Right lobe of liver (tissue), 6 donors: ENCODE measurements at places on chromosomes 5 and 9. TPM values are rescaled to one million over a fixed set of nuclear protein-coding genes. Genes with fewer than 3 reads are reported as not detected.

NPR3 gene
- 1.2 TPM for total RNA-seq

- H3K36me3 ChIP-seq, result no peaks in the 10 kb centered on the region
- no peaks in the 10 kb centered on the region for H3K27me3 ChIP-seq
- DNase-seq, result no peak
- H3K4me1 ChIP-seq, result no peaks in the 10 kb centered on the region
- H3K4me3 ChIP-seq, result no peak overlapping the region
- H3K27ac ChIP-seq, result no peak overlapping the region
Measured at GRCh38 chr5:139474890-139475791, 4.3 kb downstream of the SMIM33 start.

C5orf24 gene
- 19.0 TPM for total RNA-seq

DNA sequence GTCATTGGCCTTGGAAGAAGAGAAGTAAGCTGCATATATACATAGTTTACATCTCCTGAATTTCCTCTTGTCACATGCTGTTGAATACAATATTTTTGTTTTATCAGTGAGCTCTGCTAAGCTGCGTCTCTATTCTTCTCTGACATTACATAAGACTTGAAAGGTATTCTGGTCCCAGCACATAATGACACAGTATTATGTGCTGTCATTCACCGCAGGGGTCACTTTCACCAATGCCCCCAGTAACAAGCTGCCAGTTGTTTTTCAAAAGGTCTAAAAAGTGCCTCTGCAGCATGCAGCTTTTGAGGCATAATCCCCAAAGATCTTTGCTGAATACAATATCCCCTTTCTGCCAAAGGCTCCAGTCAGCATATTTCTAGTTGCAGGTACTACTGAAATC lies 349.0 kb upstream of the FAM174A start:
- no peak overlapping the region for H3K4me3 ChIP-seq
- H3K4me1 ChIP-seq, result no peaks in the 10 kb centered on the region
- H3K27ac ChIP-seq, result no peak overlapping the region
- H3K36me3 ChIP-seq, result no peaks in the 10 kb centered on the region
- no peak for DNase-seq

KIAA0825 gene
- 1.3 TPM for total RNA-seq

GRCh38 chr9:87603854-87604490 lies 106.3 kb downstream of the DAPK1 start:
- no peak overlapping the region for H3K4me3 ChIP-seq
- DNase-seq, result no peak
- no peak overlapping the region for H3K27ac ChIP-seq
- H3K36me3 ChIP-seq, result peaks cover 6% of the 10 kb centered on the region
- H3K4me1 ChIP-seq, result no peaks in the 10 kb centered on the region

TMEM252 gene
- total RNA-seq, result 0.22 TPM

OR4F3 gene
- total RNA-seq, result not detected

CBY3 gene
- total RNA-seq, result not detected

GRIA1 gene
- not detected for total RNA-seq

DNA sequence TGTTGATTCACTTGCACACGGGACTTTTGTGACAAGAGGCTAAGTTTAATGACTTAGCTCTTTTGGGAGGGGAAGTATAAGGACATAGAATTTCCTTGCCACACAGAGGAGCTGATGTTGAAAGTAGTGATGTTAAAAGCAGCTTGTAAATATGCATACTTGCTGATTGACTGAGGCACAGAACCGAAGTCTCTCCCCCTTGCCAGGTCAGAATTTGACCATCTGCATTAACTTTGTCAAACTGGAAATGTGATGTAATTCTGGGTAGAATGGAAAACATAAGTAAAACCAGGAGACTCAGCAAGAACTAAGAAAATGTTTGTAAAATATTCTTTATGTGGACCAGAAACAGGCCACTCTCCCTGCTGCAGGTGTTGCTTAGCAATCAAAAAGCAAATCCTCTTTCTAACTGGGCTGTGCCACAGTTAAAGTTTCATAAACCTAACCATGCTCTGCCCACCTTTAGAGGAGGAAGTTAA lies 284.2 kb downstream of the NR3C1 start:
- DNase-seq, result no peak
- no peaks in the 10 kb centered on the region for H3K36me3 ChIP-seq
- H3K27ac ChIP-seq, result no peak overlapping the region
- no peak overlapping the region for H3K4me3 ChIP-seq

GRCh38 chr9:101387871-101388506 lies 3.2 kb upstream of the BAAT start:
- no peak for DNase-seq
- H3K27me3 ChIP-seq, result no peaks in the 10 kb centered on the region
- H3K4me3 ChIP-seq, result no peak overlapping the region
- peaks cover 12% of the 10 kb centered on the region for H3K36me3 ChIP-seq
- H3K27ac ChIP-seq, result no peak overlapping the region

CEL gene
- not detected for total RNA-seq

DNA sequence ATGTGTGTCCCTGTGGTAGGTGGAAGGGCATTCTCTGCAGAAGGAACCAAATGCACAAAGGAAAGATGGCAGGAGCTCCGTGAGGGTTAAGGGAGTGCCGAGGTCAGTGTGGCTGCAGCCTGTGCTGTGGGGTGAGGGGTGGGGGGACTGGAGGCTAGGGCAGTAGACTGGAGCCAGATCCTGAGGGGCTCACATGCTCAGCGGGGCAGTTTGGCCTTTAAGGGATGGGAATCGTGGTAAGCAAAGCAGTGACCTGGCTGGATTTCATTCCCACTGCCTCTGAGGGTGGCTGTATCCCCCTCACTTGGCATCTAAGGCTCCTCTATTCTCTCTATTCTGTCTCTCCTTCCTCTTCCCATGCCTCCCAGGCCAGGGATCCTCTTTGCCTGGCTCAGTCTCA lies 15.6 kb downstream of the PITX1 start:
- no peaks in the 10 kb centered on the region for H3K4me1 ChIP-seq
- H3K27ac ChIP-seq, result no peak overlapping the region
- no peak for DNase-seq
- H3K27me3 ChIP-seq, result no peaks in the 10 kb centered on the region
- H3K4me3 ChIP-seq, result no peak overlapping the region
- no peaks in the 10 kb centered on the region for H3K36me3 ChIP-seq

DNA sequence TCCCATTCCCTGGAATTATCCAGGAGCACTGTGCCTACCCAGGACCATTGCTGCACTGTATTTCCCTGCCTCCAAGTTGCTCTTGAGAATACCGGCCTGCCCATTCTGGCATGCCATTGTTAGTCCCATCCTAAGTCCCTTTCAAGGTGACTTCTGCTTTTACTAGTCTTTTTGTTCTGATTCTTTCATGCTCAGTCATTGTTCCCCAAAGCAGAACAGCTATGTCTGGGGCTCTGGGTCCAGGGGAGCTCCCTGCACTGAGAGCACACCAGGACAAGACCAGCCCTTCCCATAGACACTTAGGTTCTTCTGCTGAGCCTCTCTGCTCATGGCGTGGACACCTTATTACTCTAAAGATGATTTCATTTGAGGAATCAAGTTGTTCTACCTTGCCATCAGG lies 388.9 kb upstream of the KLF4 start:
- no peak for DNase-seq
- no peaks in the 10 kb centered on the region for H3K4me1 ChIP-seq
- no peaks in the 10 kb centered on the region for H3K36me3 ChIP-seq

IL7R gene
- total RNA-seq, result 1.4 TPM

DNA sequence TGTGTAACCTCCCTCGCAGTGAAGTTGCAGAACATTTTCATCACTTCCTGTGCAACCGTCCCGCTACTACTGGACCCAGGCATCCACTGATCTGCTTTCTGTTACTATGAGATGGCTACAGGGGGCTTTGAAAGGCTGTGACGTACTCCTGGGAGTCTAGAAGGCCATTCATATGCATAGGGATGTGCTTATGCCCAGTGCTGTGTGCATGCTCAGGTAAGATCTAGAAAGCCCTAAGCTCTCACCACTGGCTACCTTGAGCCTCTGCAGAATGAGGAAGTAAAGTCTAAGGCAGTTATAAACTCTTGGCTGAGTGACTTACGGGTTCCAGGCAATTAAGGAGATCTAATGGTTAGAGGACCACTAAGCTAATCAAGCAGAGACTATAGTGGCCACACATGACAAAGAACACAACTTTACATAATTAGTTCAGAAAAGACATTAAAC lies 11.8 kb downstream of the HNRNPAB start:
- peaks cover 62% of the 10 kb centered on the region for H3K36me3 ChIP-seq
- no peak overlapping the region for H3K4me3 ChIP-seq
- H3K27ac ChIP-seq, result no peak overlapping the region
- H3K4me1 ChIP-seq, result no peaks in the 10 kb centered on the region
- no peak for DNase-seq

DNA sequence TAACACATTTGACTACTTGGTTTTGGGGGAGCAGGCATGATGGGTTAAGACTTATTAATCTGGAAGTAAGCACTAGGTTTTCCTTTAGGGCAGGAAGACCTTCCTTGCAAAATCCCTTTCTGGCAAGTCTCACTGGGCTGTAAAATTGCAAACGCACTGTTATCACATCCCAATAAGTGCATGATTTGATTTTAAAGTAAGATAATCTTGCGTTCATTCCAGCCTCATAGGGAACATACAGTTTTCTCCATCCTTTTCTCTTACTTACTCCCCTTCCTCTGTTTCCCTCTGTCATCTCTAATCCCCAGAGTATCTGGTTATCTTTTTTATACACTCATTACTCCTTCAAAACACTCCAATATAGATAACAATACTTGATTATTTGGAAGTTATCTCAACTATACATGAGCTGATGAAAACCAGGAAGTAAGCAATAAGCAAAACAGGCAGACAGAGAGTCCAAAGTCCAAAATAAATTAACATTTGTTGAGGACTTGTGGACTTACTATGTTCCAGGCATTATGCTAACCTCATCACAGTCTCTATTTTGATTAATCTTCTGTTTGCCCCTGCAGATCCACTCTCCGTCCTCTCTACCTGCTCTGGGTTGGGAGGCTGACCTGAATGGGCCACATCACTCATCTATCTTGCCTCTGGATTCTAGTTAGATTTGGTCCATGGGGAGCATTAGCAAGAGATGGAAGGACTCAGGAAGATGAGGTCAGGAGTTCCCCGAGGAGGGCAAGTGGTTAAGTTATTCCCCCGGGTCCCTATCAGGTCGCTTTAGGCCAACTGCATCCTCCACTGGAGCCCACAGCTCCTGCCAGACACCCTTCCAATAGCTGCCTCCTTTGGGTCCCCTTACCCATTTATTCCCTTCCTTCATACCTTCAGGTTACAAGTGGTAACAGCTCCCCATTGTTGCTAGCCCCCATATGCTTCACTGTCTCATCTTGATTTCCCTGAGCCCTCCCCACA lies 60.2 kb downstream of the SLC22A5 start:
- no peaks in the 10 kb centered on the region for H3K27me3 ChIP-seq
- no peak for DNase-seq
- H3K4me1 ChIP-seq, result no peaks in the 10 kb centered on the region
- no peak overlapping the region for H3K27ac ChIP-seq

ANKRD34B gene
- total RNA-seq, result not detected

ANKRD18B gene
- total RNA-seq, result not detected

GRCh38 chr5:78727786-78728761 lies 79.5 kb upstream of the LHFPL2 start:
- H3K4me1 ChIP-seq, result no peaks in the 10 kb centered on the region
- H3K27me3 ChIP-seq, result no peaks in the 10 kb centered on the region
- H3K36me3 ChIP-seq, result no peaks in the 10 kb centered on the region
- no peak overlapping the region for H3K27ac ChIP-seq
- H3K4me3 ChIP-seq, result no peak overlapping the region
- DNase-seq, result peak; percentile 72

GRCh38 chr5:144017631-144018030 lies 152.8 kb downstream of the YIPF5 start:
- H3K36me3 ChIP-seq, result no peaks in the 10 kb centered on the region
- no peak overlapping the region for H3K4me3 ChIP-seq
- DNase-seq, result no peak

DNA sequence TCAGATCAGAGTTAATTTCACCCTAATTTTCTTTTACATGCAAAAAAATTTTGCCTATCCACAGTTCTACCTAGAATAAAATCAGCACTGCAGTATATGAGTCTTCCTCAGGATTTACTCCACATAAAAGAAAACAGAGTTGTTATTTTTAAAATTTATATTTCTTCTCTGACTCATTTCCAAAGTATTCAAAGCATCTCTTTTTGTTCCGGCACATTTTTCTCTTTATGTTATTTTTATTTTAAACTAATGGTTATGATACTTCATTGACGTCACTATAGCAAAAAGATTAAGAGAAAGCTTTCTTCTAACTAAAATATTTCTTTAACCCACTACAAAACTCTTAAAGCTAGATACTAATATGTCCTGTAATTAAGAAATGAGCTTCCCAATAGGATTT lies 590.4 kb downstream of the PRELID2 start:
- no peaks in the 10 kb centered on the region for H3K27me3 ChIP-seq
- H3K4me1 ChIP-seq, result no peaks in the 10 kb centered on the region
- H3K4me3 ChIP-seq, result no peak overlapping the region
- H3K36me3 ChIP-seq, result no peaks in the 10 kb centered on the region
- no peak overlapping the region for H3K27ac ChIP-seq

- peak overlapping the region; percentile 79 for H3K4me3 ChIP-seq
- H3K36me3 ChIP-seq, result no peaks in the 10 kb centered on the region
- H3K4me1 ChIP-seq, result no peaks in the 10 kb centered on the region
Measured at GRCh38 chr9:78235256-78235761, 566 bp upstream of the CEP78 start.
